ENCODE measurements at places on chromosomes 16 and 17.

DNA sequence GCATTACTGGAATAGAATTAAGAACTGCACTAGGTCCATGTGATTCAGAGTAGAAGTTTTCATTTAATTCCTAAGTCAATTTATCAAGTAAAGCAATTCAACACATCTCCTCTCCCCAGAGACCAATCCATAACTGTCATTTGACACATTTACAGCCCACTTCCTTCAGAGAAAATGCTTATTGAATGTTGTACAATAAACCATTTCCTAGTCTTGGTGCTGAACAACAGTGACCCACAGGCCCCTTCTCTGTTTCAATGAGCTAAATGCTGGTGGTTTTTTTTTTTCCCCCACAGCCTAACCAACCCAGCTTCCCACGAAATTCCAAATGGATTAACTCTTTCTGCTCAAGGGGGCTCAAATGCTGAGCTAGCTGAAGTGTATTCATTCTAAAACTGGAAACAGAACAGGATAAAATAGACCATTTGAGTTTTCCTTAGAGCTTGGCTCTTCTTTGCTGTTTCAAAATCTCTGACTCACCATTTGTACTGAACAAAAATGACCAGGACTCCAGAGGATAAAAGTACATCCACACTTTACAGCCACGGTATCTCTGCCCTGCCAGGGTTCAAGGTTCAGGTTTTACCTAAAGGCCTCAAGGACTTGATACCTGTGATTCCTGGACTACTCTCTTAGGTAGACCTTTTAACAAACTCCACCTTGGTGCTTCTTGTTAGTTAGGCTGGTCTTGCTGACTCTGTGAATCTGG lies 62.3 kb downstream of the TMEM100 start:
- no peak for DNase-seq

DNA sequence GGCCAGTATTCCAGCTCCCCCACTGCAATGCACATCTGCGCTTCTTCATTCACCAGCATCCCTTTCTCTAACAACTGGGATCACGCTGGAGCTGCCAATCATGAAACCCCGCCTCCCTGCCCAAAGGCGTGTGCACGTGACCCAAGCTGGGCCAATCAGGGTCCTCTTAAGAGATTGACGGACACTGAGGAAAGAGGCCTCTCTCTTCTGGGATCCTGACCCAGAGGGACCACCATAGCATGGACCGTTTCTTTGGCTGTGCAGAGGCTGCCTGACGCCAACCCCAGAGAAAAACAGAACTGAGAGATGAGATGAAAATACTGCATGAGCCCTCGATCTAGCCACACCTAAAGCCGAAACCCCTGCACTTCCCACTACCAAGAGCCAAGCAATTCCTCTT lies 32.0 kb downstream of the COTL1 start:
- DNase-seq = no peak

GRCh38 chr16:68089067-68089466 lies 3.9 kb downstream of the NFATC3 start:
- DNase-seq = no peak

GRCh38 chr17:41864498-41864835 lies 756 bp downstream of the KLHL11 start:
- DNase-seq = no peak

- DNase-seq = no peak
Observed at GRCh38 chr16:1450218-1450617, 5.9 kb upstream of the CCDC154 start.

GRCh38 chr17:81483085-81483861 lies 29.3 kb downstream of the ACTG1 start:
- no peak for DNase-seq

DNA sequence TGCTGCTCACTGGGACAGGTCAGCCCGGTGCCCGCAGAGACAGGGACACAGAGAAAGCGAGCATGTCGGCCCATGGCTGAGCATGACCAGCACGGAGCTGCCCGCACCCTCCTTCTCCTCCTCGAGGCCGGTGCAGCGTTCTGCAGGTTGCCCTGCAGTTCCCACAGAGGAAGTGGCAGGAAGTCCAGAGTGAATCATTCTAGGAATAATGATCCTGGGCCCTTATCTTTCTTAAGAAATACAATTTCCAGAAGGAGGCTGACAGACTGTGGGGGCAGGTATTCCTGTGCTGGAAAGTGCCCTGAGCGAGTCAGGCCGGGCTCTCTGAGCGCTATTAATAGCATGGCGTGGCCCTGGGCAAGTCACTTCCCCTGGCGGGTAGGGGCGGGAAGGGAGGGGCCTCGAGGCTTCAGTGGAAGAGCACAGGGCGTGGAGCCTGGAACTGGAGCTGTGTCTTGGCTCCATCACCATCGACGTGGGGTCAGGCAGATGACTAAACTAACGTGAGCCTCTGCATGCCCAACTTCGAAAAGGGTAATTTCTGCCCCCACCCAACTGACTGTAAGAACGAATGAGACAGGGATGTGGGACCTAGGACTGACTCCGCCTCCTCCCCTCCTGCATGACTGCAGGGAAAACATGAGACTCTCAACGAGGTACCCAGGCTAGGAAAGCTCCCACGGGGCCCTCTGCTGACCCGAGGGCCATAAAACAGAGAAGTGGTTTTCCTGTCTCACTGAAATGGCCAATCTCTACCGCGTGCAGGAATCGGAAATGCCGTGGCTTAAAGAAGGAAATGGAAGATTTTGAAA lies 9.8 kb downstream of the TMEM204 start:
- DNase-seq = peak; percentile 62

GRCh38 chr16:78503602-78504001 lies 404.1 kb downstream of the WWOX start:
- DNase-seq = peak; percentile 9

GRCh38 chr17:11628374-11628773 lies 30.1 kb downstream of the DNAH9 start:
- DNase-seq = no peak

DNA sequence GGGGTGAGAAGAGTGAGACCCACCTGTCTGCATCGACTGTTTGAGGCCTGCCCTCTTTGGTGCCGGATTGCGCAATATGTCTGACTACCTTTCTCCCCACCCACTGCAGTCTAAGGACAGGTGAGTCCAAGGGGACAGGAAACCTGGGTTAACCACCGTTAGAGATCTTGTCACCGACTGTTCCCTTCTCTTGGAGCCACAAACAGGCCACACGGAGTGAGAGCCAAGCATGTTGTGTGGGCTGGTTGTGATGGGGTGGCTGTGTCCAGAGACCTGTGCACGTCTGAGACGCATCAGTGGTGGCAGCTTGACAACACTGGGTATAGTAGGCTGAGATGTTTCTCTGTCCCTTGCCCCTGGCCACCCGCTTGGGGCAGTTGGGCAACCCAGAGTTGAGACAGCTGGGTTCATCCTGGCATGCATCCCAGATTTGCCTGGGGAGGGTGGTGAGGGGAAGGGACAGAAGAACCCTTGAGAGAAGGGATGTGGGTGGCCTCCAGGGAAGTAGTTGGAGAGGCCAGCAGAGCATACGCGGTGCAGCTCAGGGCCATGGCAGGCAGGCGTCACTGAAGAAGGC lies 21.4 kb downstream of the MPRIP start:
- DNase-seq = no peak

GRCh38 chr17:35087731-35088355 lies 24.3 kb upstream of the RFFL start:
- no peak for DNase-seq

- no peak for DNase-seq
Observed at GRCh38 chr16:9264067-9264466, 172.6 kb downstream of the HAPSTR1 start.

GRCh38 chr17:78716292-78716691 lies 65.8 kb downstream of the CYTH1 start:
- no peak for DNase-seq

DNA sequence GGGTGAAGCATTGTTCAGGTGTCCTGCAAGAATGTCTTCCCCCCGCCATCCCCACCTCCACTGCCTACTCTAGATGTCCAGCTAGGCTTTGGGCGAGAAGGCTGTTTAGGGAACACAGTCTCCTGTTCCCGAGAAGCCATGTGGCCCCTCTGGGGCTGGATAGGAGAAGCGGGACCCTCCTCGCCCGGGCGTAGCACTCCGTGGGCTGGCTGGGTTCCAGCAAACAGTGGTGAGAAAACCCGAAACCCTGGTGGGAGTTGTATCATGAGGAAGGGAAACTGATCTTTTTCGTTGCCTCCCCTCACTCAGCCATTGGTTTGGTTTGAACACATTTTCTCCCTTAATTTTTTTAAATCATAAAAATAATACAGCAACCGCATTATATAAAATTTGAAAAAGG lies 56.6 kb downstream of the IRF8 start:
- no peak for DNase-seq

DNA sequence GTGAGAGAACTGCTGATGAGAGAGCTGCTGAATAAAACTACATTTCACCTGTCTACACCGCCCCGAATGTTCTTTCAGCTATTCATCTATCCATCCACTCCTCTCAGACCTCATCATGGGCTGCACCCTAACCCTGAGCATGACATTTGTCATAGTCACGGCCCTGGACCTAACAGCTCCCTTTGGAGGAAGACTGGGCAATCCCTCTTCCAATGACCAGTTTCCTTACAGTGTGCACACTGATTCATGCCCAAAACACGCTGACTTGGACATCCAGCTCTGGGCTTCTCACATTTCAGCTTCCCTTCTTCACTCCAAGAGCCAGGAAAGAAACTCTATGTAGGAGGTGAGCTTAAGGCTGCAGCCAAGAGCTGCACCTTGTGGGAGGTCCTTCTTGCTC lies 41.8 kb upstream of the ARL4D start:
- no peak for DNase-seq

GRCh38 chr17:52673791-52674190 lies 515.3 kb upstream of the CA10 start:
- no peak for DNase-seq

DNA sequence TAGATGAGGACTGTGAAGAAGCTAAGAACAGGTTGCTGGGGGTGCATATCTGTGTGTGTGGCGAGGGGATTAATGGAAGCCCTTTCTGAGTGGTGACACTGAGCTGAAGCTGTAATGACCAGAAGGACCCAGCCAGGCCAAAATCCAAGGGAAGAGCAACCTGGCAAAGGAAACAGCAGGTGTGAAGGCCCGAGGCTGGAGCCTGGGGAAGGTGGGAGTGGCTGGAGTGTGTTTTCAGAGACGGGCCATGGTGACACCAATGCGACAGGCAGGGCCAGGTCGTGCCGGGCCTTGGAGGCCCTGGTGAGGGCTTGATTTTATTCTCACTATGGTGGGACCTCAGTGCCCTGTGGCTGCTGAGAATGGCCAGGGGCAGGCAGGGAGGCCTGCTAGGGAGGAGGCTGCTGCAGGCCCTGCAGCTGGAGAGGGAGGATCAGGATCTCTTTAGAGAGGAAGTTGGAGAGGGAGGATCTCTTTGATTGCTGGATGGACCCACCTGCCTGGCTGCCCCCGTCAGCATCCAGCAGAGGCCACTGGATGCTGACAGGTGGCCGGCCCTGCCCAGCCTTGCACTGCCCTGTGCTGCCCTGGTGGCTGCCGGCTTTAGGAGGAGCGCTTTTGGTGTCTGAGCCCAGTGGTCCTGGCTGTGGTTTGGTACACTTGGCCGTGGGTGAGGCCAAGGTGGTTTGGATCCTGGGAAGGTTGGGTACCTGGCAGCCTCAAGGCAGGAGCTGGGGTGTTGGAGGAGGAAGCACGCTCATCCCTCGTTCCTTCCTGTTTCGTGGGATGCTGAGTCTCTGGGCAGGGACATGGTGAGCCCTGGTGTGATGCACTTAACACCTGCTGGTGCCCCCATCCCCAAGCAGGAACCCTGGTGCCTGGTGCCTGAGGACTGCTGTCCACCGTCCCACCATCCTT lies 188.3 kb downstream of the SEC14L1 start:
- no peak for DNase-seq

DNA sequence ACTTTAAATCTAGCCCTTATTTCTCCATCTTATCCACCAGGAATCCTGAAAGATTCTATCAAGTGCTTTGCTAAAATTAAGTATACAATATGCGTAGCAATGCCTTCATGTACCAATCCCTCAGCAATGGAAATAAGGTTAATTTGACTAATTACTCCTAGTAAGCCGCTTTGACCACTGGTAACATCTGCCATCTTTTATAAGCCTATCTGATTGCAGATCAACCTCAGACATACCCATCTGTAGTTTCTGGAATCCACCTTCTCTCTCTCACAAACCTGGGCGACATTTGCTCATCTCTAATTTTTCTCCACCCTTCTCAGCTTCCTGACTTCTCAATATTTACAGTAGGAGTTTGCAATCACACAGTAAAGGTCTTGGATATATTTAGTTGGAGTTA lies 138.8 kb upstream of the CRHR1 start:
- DNase-seq = no peak

GRCh38 chr16:24598777-24599437 lies 59.5 kb downstream of the RBBP6 start:
- DNase-seq = no peak

GRCh38 chr16:1305823-1306222 lies 3.6 kb upstream of the UBE2I start:
- no peak for DNase-seq

DNA sequence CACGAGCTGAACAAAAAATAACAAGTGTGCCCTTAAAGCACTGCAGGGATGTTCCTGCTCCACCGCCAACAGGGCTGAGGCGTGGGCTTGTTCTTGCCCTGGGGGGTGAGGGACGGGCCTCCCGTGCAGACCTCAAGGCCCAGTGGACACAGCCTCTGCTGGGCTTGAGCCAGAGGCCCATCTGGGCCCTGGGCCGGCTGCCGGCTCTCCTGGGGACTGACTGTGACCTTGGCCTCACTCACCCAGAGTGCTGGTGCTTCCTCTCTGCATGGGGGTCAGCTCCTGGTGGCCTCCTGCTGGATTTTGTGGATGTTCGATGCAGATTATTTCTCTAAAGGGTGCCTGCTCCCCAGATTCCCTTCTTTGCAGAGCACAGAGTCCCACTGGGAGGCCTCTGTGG lies 54.2 kb upstream of the CDR2 start:
- DNase-seq = no peak

GRCh38 chr16:79573884-79574283 lies 26.7 kb downstream of the MAF start:
- no peak for DNase-seq

DNA sequence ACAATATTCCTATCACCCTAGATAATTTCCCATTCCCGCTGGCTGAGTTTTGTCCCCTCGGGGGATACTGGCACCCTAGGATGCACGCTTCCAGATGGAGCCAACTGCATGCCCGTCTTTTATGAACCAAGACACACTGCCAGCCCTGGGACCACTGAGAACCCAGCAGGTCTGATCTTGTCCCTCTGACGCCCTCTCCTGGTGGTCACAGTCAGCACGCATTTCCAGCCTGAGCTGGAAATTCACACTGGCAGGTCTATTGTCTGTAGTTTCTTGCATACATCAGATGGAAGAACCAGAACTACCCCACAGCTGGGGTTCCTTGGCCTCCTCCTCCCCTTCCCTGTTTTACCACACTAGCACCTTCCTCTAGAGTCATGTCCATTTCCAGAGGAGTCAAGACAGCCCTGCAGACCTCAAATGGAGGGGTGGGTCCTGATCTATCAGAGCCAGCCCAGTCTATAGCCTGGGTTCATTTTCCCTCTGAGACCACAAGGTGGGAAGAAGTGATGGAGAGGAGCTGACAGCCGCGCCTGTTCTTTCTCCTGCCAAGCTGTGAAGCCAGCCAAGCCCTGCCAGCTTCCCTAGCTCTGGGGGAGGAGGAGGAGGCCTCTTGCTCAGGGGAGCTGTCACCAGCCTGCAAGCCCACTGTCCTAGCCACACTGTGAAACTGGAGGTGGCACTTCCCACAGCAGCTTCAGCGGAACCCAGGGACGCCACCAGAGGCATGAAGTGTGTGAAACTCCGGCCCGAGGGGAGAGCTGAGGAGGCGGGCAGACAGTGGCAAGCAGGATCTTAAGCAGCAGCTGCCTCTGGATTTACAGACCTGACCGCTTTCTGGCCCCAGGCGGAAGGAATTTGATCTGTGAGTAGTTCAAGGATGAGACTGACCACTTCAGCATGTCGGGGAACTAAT lies 29.3 kb downstream of the MXRA7 start:
- peak; percentile 38 for DNase-seq

- DNase-seq = no peak
Observed at GRCh38 chr17:47846716-47847340, 4.1 kb downstream of the SP6 start.

Measured in activated T-cell treated with anti-CD3 and anti-CD28 coated beads for 24 hours (primary cell).